ENCODE measurements at places on chromosomes 12 and 14.

- no peak for DNase-seq
Measured at GRCh38 chr12:131747276-131748177, 36.6 kb downstream of the SFSWAP start.

- no peak for DNase-seq
Measured at GRCh38 chr12:130506844-130507243, 169.2 kb downstream of the PIWIL1 start.

- no peak for DNase-seq
Measured at GRCh38 chr12:76018111-76018510, 13.5 kb downstream of the PHLDA1 start.

DNA sequence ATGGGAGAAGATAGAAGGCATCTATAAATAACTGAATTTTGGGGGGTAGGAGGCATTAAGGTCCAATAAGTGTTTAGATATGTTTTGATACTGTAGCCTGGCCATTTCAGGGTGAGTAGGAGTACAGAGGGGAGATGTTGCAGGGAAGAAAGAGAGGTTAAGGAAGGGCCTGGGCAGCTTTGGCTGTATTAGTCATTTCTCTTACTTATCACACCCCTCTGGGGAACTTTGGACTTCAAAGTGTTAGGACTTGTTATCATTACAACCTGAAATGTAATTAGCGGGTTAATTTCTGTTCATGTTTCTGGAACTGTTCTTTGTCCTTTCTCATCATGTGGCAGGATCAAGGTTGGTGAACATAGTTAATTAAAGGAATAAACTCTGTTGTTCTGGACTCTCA, 40.3 kb downstream of the SUSD6 start:
- DNase-seq = no peak

GRCh38 chr12:104634044-104634443, 177.3 kb downstream of the CHST11 start:
- no peak for DNase-seq

GRCh38 chr12:76591476-76591875, 31.9 kb upstream of the OSBPL8 start:
- DNase-seq = no peak

- no peak for DNase-seq
Measured at GRCh38 chr14:93676416-93676958, 111.8 kb downstream of the PRIMA1 start.

DNA sequence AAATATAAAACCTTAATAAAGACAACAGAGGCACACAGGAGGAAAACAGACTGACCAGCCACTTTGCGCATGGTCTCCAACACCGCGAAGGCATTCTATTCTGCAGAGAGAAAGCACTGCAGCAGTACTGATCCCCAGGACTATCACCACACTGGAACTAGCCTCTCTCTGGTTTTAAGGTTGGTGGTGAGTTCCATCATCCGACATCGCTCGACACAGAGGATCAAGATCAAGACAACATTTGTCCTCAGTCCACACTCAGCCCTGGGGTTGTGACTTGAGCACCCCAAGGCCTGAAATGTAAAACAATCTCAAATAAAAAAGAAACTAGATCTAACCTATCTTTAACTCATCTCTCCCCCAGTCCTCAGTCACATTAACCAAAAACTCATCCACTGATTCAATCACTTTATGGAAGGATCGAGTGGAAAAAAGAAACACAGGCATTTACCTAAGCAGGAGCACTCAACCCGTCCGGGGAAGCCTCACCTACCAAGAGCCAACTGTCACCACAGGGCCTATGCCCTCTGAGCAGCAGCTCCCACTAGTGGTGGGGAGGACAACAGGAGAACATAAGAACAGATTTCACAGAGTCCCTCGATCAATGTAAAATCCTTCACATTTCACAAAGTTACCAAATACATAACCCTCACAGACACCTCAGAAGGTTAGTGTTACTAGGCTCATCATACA, 17.7 kb downstream of the STXBP6 start:
- DNase-seq = no peak

- DNase-seq = no peak
Measured at GRCh38 chr12:104360157-104360556, 56.6 kb downstream of the EID3 start.

DNA sequence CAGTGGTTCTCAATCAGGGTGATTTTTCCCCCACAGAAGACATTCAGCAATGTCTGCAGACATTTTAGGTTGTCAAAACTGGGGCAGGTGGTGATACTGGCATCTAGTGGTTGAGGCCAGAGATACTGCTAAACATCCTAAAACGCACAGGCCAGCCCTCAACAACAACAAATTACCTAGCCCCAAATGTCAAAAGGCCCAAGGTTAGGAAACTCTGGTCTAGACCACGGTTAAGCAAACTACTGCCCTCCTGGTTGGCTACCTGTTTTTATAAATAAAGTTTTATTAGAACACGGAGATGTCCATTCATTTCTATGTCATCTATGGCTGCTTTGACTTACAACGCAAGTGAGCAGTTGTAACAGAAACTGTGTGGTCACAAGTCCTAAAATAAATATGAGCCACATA, 186.7 kb downstream of the EFCAB11 start:
- peak; percentile 56 for DNase-seq

GRCh38 chr12:108559748-108560147, 1.2 kb downstream of the SART3 start:
- DNase-seq = no peak

- DNase-seq = no peak
Measured at GRCh38 chr14:51451561-51451960, 200.1 kb upstream of the FRMD6 start.

- DNase-seq = no peak
Measured at GRCh38 chr12:550473-551260, 90.9 kb downstream of the B4GALNT3 start.

Data from stimulated activated CD4-positive, alpha-beta T cell treated with anti-CD3 and anti-CD28 coated beads, Interleukin-15, amount 100 ng/mL, for 48 hours (primary cell).